ENCODE measurements at places on chromosomes 12 and 14.

GRCh38 chr12:66692170-66692569 is 13.3 kb upstream of the GRIP1 start:
- DNase-seq, result no peak

GRCh38 chr12:105721051-105721825 is 390.7 kb downstream of the C12orf75 start:
- no peak for DNase-seq

DNA sequence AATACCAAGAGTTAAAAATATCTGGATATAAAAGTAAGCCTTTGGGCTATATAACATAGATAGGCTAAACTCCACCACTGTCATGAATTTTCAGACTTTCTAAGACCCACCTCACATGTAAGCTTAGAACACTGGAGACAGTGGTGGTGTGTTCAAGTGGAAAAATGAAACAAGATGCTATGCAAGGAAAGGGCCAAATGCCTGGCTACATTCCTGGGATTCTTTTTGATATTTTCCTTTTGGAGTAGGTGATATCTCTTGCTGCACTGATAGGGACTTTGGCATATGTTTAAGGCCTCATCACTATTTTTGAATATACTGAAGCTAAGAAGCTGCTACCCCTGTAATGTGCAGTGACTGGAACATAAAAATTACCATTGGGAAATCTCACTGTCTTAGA is 341.3 kb downstream of the SLC16A7 start:
- no peak for DNase-seq

DNA sequence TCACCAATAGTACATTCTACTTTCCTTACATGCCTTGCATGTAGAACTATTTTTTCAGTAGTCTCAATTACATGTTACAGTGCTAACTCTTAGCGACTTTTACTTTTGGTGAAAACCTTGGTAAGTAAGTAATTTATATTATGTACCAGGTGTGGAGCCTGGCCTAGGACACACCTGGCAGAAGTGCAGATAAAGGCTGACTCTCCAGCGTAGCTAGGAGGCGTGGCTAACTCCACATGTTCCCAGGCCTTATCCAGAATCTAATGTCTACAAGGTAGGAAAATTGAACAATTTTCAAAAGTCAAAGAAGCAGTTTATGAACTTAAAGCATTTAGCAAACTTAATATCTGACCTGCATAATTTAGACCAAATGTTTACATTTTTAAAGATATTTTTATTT is 157.4 kb downstream of the DHRS2 start:
- DNase-seq, result no peak

DNA sequence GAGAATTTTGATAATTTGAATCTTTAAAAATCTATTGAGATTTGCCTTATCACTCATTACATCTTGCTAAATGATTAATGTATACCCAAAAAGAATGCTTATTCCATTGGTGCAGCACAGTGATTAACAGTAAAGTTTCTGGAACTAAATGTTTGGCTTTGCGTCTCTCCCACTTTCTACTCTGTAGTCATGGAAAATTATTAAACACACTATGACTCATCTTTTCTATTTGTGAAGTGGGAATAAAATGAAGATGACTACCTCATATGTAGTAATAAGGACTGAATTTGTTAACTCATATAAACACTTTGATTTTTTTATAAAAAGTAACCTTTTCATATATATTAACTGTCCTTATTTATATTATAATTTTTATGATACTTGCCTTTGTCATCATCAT is 118.1 kb downstream of the RERGL start:
- DNase-seq, result no peak

DNA sequence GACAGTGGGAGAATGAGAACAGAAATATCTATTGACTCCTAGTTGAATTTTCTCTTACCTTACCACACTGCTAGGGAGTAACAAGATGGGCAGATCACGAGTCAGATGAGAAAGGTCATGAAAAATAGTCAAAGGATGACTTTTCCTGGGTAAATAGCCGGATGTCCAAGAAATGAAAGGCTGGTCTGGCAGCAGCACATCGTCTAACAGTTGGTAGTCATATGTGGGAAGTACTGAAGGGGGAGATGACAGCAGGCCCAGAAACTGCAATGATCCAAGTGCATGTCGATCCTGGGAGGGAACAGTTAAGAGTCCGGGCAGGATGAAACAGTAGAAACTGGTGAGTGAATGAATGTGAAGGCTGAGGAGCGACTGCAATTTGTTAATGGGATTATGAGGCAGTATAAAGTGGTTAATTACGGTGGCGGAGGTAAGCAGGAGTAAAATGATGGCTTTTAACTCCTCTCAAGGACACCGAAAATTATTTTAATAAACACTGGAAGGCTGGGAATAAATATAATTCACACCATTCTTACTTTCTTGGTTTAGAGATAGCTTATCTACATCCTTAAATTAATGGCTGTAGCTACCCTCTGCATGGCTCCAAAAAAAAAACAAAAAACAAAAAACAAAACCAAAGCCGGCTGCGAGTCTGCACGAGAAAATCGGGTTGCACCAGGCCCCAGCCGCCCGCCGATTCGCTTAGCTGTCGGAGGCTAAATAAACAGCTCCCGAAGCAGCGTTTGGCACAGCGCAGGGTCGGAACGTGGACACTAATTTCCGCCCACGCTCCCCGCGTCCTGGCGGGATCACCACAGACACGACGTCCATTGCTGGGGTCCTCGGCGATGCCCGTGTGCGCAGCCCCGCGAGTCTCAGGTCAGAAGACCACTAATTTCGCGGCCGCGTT is 1.0 kb upstream of the ERC1 start:
- no peak for DNase-seq

GRCh38 chr14:74952697-74953484 is 2.5 kb downstream of the PGF start:
- no peak for DNase-seq

- DNase-seq, result no peak
Observed at GRCh38 chr12:54572881-54573280, 15.6 kb downstream of the PPP1R1A start.

GRCh38 chr12:68998041-68998440 is 65.1 kb upstream of the CPM start:
- no peak for DNase-seq

DNA sequence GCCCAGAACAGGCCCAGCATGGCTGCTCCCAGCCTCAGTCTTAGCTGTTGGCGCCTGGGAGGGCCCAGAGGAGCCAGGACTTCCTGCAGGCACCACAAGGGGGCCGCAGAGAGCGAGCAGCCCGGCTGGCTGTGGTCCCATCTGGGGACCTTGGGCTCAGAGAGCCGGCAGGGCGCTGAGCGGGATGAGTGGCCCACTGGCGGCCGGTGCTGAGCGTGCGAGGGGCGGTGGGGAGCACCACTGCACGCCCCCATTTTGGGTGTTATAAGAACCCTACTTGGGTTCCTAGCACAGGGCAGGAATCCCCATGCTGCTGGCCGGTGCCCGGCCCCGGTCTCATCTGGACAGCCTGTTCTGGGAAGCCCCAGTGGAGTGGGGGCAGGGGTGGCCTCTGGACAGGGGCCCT is 25.9 kb upstream of the CRIP2 start:
- DNase-seq, result peak; percentile 63

GRCh38 chr14:65991104-65991503 is 495.1 kb upstream of the CCDC196 start:
- no peak for DNase-seq

DNA sequence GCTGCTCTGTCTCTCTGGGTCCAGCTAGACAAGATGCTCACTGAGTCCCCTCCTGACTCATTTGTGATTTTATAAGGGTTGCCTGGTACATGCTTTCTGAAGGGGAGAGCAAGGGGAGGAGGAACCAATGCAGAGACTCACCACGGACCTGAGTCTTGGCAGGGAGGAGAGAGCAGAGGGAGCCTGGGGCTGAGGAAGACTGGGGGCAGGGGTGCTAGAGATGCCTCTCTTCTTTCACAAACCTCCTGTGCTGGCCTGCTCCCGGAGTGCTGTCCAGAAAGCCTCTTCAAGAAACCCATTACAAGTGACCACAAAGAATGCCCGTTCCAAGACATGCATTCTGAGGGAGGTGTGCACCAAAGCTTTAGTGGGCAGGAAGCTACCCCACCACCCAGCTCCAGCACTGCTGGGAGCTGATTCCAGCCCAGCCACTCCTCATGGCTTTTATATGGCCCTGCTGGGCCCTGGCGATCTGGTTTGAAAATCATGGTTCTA is 33.1 kb upstream of the DICER1 start:
- no peak for DNase-seq

DNA sequence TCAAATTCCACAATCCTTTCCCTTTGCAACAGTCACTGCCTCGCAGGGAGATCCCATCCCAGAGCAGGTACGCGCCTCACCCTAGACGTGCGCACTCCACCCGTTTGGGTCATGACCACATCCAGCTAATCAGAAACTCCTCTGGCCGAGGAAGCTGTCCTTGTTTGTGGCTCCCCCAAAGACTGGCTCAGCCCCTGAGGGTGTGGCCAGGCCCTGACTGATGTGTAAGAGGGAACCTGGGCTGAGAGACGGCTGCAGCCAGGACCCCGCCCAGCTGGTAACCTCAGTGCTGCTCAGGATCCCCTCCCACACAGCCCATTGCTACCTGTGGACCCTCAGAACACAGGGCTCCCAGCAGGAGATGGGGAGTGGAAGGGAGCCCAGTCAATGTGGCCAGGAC is 183.2 kb upstream of the SFSWAP start:
- DNase-seq, result no peak

DNA sequence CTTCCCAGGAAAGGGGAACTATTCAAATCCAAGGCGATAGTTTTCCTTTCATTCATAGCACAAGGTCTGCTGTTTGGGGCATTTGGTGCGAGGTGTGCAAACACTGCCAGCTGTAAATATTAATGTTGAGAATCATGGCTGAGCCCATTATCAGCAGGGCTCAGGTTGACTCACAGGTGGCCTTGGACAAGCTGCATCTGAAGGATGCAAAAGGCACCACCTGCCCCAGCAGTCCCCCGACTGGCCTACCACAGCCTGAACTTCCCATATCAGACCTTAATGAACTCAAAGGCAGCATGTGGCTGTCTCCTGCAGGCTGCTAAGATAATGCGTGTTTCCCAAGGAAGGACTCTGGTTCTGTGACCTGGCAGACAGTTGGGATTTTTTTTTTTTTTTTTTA is 93.3 kb upstream of the MAP1LC3B2 start:
- no peak for DNase-seq

GRCh38 chr14:59331217-59331616 is 134.0 kb downstream of the GPR135 start:
- no peak for DNase-seq

DNA sequence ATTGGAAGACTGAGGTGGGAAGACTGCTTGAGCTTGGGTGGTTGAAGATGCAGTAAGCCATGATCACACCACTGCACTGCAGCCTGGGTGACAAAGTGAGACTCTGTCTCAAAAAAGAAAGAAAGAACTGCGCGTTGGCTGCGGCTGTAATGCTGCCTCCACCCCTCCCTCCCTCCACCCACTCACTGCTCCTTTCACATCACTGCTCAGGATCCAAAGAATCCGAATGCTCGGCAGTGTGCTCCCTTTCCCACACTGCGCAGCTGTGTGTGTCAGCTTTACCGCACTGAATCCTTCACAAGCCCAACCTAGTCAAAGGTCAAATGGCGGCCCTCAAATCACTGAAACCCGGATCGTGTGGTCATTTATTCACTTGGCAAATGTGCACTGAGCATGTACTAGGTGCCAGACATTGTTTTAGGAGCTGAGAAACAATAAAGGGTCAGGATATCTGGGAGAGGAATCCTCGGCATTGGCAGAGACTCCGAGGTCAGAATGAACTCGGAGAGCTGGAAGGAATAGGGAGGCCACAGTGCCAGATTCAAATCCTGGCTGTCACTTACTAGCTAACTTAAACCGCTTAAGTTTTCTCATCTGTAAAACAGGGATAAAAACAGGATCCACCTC is 11.5 kb upstream of the TDRD9 start:
- no peak for DNase-seq

- no peak for DNase-seq
Observed at GRCh38 chr12:4193821-4194220, 79.7 kb upstream of the CCND2 start.

GRCh38 chr14:50230701-50231474 is 490 bp downstream of the SOS2 start:
- DNase-seq, result no peak

- DNase-seq, result no peak
Observed at GRCh38 chr12:114512351-114512750, 106.4 kb upstream of the TBX5 start.

DNA sequence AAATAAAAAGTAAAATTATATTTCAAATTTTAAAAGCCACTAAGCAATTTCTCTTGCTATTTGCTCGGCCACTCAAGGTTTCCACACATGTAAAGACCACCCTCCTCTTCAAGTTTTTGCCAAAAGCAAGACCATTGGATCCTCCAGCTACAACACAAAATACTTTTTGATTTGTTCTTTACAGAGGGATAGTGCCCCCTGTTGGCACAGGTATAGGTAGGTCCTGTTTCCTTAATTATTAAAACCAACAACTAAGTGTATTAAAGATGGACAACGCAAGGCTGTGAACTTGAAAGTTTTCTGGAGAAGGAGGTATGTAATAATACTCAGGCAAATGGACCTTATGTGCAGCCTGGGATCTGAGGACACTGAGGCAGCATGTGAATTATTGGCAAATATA is 23.8 kb downstream of the ATP6V1D start:
- DNase-seq, result no peak

- DNase-seq, result no peak
Observed at GRCh38 chr12:47721431-47721973, 3.8 kb downstream of the ENDOU start.

DNA sequence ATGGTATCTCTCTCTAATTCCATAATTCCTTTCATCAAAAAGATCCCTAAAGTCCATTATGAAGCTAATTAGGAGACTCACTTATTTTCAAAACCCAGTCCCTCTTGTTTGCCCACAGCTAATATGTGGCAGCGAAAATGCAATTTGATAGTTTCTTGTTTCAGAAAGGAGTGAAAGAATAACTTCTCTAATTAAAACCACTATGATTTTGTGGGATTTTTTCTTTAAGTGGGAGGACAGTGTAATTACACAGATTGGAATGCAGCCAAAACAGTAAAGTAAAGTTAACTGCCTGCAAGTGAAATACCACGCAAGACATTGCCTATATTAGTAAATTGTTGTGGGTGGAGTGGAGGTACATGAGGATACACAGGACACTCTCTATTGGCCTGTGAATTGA is 50.0 kb downstream of the PTPRO start:
- DNase-seq, result no peak

DNA sequence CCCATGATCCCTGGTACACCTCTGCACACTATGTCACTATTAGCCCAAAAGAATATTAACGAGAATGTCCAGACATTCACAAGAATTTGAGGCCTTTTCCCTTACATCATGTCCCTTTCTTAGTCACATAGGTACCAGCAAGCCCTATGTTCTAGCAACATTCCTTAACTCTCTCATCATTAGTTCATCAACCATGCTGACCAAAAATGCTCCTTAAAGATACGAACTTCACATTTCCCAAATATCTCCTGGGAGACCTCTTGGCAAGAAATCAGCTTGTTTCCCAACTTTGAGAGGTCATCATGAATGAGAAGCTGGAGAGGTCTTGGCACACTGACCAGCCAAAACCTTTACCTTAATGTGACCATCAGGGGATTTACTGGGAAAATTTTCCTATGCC is 4.6 kb downstream of the SALL2 start:
- no peak for DNase-seq

DNA sequence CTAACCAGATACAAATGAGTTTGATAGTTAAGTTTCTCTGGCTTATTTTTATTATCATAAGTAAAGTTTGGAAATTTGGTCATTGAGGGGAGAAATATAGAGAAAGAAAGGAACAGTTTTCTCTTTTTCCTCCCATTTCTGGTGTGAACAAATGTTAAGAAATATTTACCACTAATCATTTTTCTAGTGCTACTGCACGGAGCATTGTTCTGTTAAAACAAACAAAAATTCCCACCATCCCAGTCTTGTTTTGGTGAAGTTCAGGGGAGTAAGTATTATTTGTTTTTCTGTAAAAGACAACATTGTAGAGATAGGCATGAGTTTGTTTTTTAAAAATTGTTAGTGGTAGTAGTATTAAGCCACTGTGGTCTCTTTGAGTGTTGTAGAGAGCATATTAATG is 135.3 kb downstream of the FGD4 start:
- DNase-seq, result no peak

Data from activated CD4-positive, alpha-beta T cell treated with anti-CD3 and anti-CD28 coated beads for 1 hour (primary cell).